Central memory CD8-positive, alpha-beta T cell (primary cell): ENCODE measurements at places on chromosomes 11 and 22.

- peaks cover 1% of the 10 kb centered on the region for H3K36me3 ChIP-seq
- no peak overlapping the region for H3K4me3 ChIP-seq
- DNase-seq: no peak
- H3K4me1 ChIP-seq: peaks cover 10% of the 10 kb centered on the region
- no peak overlapping the region for H3K27ac ChIP-seq
- peaks cover 17% of the 10 kb centered on the region for H3K27me3 ChIP-seq
These were observed 7.2 kb upstream of the TRABD start for GRCh38 chr22:50178471-50178864.

DNA sequence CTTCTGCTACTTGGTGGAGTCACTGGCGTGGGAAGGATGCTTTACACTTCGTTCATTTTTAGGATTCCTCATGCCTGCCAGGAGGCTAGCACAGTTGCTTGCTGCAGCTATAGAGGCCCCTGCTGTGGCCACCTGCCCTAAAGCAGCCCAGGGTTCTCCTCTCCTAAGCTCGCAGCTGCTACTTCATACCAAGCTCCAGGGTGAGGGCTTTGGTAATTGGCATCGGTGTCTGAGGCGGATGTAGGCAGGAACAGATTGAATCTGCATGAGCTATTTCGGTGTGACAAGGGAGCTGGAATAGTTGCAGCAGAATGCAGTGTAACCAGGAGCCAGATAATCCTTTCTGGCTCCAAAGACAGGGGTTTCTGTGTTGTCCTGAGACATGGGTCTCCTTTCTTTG lies 133.1 kb downstream of the MICAL2 start:
- DNase-seq: no peak
- H3K27me3 ChIP-seq: no peaks in the 10 kb centered on the region
- H3K27ac ChIP-seq: no peak overlapping the region
- H3K4me3 ChIP-seq: no peak overlapping the region
- peaks cover 14% of the 10 kb centered on the region for H3K4me1 ChIP-seq

DNA sequence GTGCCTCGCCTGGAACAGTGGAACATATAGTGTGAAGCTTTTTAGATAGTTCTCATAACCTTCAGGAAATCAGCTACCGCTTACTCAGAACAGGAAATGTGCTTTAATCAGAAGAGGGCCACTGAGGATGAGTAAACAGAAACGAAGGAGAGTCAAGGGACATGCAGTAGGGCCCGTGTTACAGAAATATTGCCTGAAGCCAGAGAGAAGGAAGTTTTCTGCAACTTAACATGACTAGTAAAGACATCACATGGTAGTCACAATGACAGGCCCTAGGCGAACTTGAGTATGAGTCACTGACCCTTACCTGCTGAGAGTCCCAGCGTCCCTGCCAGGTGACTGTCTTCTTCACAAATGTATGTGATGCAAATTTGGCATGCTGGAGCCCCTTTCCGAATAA lies 39.4 kb downstream of the CARD18 start:
- H3K36me3 ChIP-seq: peaks cover 1% of the 10 kb centered on the region
- no peaks in the 10 kb centered on the region for H3K27me3 ChIP-seq
- DNase-seq: no peak
- H3K4me3 ChIP-seq: peak overlapping the region; percentile 62
- H3K27ac ChIP-seq: peak overlapping the region; percentile 63
- H3K4me1 ChIP-seq: peaks cover 21% of the 10 kb centered on the region

DNA sequence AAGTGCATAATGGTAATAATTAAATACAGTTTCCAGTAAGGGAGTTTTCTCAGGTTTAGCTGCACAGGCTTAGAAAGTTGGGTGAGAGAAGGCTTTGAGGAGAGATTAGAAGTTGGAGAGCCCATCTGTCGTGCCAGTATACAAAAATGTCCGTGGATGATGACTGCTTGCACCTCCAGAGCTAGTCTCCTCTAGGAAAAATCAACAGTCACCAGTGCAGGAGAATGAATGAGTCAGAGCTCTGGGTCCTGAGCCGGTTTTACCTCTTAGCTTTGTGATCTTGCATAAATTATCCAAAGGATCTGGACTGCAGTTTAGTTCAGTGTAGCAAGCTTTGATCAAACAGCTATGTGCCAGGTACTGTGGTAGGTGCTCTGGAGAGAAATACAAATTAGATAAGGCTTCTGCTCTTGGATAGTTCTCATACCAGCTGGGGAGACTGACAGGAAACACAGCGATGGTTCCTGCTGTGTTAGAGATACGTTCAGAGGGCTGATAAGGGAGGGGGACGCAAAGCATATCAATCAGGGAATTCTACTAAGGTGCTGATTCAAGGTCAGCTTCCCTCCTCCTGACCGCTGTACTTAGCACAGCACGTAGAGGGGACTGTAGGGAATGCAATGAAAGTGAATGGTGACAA lies 125.9 kb downstream of the TEAD1 start:
- no peaks in the 10 kb centered on the region for H3K4me1 ChIP-seq
- no peak for DNase-seq
- H3K27ac ChIP-seq: no peak overlapping the region
- H3K4me3 ChIP-seq: no peak overlapping the region
- no peaks in the 10 kb centered on the region for H3K36me3 ChIP-seq

- no peak overlapping the region for H3K27ac ChIP-seq
- H3K4me3 ChIP-seq: no peak overlapping the region
- H3K27me3 ChIP-seq: peaks cover 61% of the 10 kb centered on the region
- H3K36me3 ChIP-seq: no peaks in the 10 kb centered on the region
- no peaks in the 10 kb centered on the region for H3K4me1 ChIP-seq
These were observed 13.0 kb downstream of the GALNT18 start for GRCh38 chr11:11608783-11609232.

DNA sequence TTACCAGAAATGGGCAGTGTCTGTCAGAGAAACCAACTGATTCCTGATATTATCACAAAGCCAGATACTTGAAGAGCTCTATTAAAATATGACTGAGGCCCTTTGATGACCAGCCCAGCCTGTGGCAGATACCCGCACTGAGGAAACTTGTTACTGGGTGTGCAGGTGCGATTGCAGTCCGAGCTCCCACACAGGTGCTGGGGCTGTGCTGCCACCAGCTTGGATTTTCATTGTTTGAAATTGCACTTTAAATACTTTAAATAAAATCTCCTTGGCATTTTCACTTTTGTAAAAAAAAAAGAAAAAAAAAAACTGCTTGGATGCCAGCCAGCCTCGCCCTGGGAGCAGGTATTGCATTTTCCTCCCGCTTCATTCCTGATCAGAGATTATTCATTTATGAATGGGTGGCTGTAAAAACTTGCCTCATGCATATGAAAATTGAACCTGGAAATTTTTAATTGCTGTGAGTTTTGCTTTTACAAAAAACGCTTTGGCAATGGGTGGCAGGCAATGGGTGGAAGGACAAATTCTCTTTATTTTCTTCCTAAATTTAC lies 21.2 kb downstream of the EHF start:
- no peaks in the 10 kb centered on the region for H3K4me1 ChIP-seq
- no peaks in the 10 kb centered on the region for H3K36me3 ChIP-seq
- no peak overlapping the region for H3K27ac ChIP-seq
- H3K4me3 ChIP-seq: no peak overlapping the region
- DNase-seq: no peak

DNA sequence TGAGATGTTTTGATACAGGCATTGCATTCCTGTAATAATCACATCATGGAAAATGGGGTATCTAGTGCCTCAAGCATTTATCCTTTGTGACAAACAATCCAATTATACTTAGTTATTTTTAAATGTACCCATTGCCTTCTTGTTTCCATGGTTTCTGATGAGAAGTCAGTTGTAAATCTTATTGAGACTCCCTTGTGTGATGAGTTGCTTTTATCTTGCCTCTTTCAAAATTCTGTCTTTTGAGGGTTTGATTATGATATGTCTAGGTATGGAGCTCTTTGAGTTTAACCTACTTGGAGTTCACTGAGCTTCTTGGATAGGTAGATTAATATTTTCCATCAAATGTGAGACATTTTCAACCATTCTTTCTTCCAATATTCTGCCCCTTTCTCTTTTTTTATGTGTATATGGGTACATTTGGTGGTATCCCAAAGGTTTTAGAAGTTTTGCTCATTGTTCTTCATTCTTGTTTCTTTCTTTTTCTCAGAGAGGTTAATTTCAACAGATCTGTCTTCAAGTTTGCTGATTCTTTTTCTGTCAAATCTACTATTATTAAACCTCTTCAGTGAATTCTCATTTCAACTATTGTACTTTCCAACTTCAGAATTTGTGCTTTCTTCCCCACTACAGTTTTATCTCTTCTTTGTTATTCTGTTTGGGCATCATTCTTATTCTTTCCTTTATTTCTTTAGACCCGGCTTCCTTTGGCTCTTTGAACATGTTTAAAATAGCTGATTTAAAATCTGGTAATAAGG lies 13.7 kb downstream of the NAGA start:
- DNase-seq: no peak
- H3K27me3 ChIP-seq: no peaks in the 10 kb centered on the region
- peaks cover 7% of the 10 kb centered on the region for H3K36me3 ChIP-seq
- no peak overlapping the region for H3K27ac ChIP-seq
- H3K4me1 ChIP-seq: no peaks in the 10 kb centered on the region

GRCh38 chr11:6911948-6912347 lies 8.9 kb upstream of the OR2D3 start:
- no peak for DNase-seq
- H3K4me1 ChIP-seq: no peaks in the 10 kb centered on the region
- no peaks in the 10 kb centered on the region for H3K36me3 ChIP-seq

- no peaks in the 10 kb centered on the region for H3K36me3 ChIP-seq
- no peak overlapping the region for H3K27ac ChIP-seq
- DNase-seq: peak; percentile 39
- H3K4me3 ChIP-seq: no peak overlapping the region
- peaks cover 9% of the 10 kb centered on the region for H3K27me3 ChIP-seq
These were observed 21.0 kb downstream of the C22orf31 start for GRCh38 chr22:29040385-29041275.

GRCh38 chr22:48417225-48418070 lies 1410.2 kb downstream of the BRD1 start:
- H3K4me1 ChIP-seq: no peaks in the 10 kb centered on the region
- H3K27me3 ChIP-seq: peaks cover 45% of the 10 kb centered on the region
- no peak overlapping the region for H3K4me3 ChIP-seq
- no peak overlapping the region for H3K27ac ChIP-seq
- peaks cover 2% of the 10 kb centered on the region for H3K36me3 ChIP-seq

DNA sequence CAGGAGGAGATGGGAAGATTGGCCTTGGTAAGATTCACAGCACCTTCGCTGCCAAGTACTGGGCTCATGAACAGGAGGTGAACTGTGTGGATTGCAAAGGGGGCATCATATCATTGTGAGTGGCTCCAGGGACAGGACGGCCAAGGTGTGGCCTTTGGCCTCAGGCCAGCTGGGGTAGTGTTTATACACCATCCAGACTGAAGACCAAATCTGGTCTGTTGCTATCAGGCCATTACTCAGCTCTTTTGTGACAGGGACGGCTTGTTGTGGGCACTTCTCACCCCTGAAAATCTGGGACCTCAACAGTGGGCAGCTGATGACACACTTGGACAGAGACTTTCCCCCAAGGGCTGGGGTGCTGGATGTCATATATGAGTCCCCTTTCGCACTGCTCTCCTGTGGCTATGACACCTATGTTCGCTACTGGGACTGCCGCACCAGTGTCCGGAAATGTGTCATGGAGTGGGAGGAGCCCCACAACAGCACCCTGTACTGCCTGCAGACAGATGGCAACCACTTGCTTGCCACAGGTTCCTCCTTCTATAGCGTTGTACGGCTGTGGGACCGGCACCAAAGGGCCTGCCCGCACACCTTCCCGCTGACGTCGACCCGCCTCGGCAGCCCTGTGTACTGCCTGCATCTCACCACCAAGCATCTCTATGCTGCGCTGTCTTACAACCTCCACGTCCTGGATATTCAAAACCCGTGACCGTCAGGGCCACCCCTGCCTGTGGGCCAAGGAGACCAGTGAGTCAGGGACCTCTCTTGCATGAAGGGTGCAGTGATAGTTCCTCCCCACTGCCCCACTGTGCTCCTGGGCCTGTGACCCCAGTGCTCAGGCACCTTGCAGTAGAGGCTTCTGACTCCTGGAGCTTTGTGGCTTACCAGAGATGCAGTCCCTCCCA lies 83.6 kb downstream of the BCR start:
- no peaks in the 10 kb centered on the region for H3K27me3 ChIP-seq
- peak; percentile 38 for DNase-seq
- H3K4me3 ChIP-seq: peak overlapping the region; percentile 23
- peaks cover 13% of the 10 kb centered on the region for H3K4me1 ChIP-seq

DNA sequence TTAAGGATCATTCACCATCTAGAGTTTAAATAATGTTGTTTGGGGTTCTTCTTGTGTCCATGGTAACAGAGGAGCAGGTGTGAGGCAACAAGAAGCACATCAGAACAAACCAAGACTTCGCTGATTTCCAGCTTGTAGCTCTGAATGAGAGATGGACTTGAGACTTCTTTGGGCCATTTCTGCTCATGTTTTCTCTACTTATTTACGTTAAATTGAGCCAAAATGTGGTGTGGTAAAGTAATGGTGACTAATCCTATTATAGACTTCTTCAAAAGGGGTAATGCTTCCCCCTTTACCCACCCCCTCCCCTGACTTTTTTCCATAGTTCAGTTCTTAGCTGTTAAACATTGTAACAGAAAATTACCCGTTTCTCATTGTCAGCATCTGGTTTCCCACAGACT lies 65.2 kb downstream of the CSTPP1 start:
- DNase-seq: no peak
- H3K4me1 ChIP-seq: peaks cover 32% of the 10 kb centered on the region
- H3K36me3 ChIP-seq: no peaks in the 10 kb centered on the region

DNA sequence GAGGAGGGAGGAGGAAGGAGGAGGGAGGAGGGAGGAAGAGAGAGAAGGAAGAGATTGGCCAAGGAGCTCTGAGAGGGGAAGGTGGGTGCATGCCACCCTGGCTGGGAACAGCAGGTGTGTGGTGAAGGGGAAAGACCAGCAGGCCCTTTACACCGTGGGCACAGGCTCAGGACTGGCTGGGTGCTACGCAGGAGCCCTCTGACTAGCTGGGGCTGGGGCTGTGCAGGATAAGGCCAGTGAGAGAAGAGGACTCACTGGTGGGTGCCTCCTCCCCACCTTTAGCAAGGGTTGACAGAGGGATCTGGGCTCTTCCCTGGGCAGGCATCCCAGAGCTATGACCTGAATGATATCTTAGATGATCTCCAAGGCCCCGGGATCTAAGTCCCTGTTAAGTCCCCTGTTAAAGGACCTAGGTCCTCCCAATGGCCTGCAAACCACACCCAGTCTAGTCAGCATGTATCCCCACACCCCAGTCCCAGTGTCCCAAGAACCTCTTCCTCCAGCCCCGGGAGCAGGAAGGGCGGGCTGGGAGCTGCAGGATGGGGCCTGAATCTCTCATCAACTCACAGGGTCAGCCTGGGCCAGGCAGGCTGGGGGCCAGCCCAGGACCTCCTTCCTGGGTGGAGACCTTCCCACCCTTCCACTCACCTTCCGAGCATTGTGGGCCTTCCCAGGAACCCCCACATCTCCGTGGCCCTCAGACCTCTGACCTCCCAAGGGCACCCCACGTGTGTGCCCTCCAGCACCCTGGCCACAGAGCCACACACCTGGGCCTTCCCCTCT lies 55.4 kb downstream of the CDKN1C start:
- peaks cover 22% of the 10 kb centered on the region for H3K27me3 ChIP-seq
- no peak overlapping the region for H3K4me3 ChIP-seq
- no peak overlapping the region for H3K27ac ChIP-seq

GRCh38 chr11:16058671-16059070 lies 297.7 kb downstream of the SOX6 start:
- H3K4me1 ChIP-seq: no peaks in the 10 kb centered on the region
- no peak overlapping the region for H3K4me3 ChIP-seq
- DNase-seq: no peak
- H3K27ac ChIP-seq: no peak overlapping the region
- H3K36me3 ChIP-seq: no peaks in the 10 kb centered on the region
- H3K27me3 ChIP-seq: no peaks in the 10 kb centered on the region
